ENCODE measurements at places on chromosomes 1 and 21.

GRCh38 chr1:42746436-42747105 is 6.5 kb upstream of the CLDN19 start:
- DNase-seq, result no peak
- no peaks in the 10 kb centered on the region for H3K4me1 ChIP-seq

DNA sequence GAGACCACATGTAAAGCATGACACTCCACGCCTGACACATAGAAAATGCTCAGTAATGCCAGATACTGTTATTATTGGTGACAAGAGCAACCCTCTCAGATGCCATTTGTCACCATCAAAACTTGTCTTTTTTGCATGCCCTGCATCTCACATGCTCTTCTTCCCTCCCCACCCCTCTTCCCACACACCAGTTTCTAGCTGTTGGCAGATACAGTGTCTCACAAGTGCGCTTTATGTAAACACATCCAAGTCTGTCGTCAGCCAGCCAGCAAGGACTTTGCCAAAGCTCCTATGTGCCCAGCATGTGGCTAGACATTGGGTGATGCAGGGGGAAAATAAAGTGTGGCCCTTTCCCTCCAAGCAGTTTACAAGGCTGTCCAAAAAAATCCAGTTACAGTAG is 44.9 kb upstream of the EPHA8 start:
- no peak overlapping the region for H3K4me3 ChIP-seq
- no peak for DNase-seq
- H3K27me3 ChIP-seq, result no peaks in the 10 kb centered on the region
- H3K27ac ChIP-seq, result no peak overlapping the region
- H3K36me3 ChIP-seq, result no peaks in the 10 kb centered on the region

- DNase-seq, result no peak
- no peaks in the 10 kb centered on the region for H3K4me1 ChIP-seq
Measured at GRCh38 chr1:204959836-204960235, 83.2 kb upstream of the CNTN2 start.

DNA sequence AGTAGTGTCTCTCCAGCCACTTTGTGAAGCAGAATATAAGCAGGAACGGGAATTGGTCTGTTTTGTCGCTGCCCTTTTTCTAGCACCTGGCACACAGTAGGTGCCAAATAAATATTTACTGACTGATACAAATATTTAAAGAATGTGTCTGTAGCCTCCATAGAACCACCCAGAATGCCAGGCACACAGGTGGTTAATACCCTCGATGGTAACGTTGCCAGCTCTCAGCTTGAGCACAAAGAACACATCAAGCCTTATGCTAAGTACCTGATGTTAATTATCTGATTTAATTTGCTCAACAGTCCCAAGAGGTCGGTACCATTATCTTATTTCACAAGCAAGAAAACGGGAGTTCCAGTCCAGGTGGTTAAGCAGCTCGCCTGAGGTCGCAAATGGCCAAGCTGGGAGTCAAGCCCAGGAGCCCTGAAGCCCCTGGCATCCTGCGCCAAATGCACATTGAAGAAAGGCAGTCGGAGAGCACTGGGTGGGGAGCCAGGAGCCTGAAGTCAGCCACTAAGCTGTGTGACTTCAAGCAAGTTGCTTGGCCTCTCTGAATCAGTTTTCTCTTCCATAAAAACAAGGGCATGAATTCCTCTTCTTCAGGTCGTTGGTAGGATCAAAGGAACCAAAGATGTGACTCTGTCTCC is 26.4 kb downstream of the HSPG2 start:
- peaks cover 74% of the 10 kb centered on the region for H3K4me1 ChIP-seq
- no peak for DNase-seq
- peak overlapping the region; percentile 93 for H3K27ac ChIP-seq
- no peak overlapping the region for H3K4me3 ChIP-seq
- H3K27me3 ChIP-seq, result no peaks in the 10 kb centered on the region
- H3K36me3 ChIP-seq, result no peaks in the 10 kb centered on the region

GRCh38 chr1:108009603-108010195 is 44.7 kb upstream of the VAV3 start:
- H3K4me1 ChIP-seq, result no peaks in the 10 kb centered on the region
- no peak for DNase-seq
- no peak overlapping the region for H3K27ac ChIP-seq
- H3K4me3 ChIP-seq, result no peak overlapping the region
- H3K27me3 ChIP-seq, result no peaks in the 10 kb centered on the region

DNA sequence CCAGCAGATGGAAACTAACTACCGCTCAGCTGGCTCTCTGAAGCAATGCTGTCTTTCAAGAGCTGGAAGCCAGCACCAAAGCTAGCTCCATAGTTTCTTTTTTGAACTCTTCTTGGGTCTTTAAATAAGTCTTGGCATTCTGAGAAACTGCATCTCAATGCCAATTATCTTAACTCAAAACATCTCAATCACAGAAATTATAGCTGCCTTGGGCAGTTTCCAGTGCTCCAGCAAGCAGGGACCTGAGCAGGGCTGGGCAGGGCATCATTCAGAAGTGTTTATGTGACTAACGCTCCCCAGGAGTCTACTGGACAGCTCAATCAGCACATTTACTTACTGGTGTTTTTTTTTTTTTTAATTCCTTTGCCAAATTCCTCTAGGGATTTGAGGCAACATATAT is 18.3 kb upstream of the PADI4 start:
- DNase-seq, result no peak
- no peaks in the 10 kb centered on the region for H3K4me1 ChIP-seq
- no peak overlapping the region for H3K4me3 ChIP-seq

DNA sequence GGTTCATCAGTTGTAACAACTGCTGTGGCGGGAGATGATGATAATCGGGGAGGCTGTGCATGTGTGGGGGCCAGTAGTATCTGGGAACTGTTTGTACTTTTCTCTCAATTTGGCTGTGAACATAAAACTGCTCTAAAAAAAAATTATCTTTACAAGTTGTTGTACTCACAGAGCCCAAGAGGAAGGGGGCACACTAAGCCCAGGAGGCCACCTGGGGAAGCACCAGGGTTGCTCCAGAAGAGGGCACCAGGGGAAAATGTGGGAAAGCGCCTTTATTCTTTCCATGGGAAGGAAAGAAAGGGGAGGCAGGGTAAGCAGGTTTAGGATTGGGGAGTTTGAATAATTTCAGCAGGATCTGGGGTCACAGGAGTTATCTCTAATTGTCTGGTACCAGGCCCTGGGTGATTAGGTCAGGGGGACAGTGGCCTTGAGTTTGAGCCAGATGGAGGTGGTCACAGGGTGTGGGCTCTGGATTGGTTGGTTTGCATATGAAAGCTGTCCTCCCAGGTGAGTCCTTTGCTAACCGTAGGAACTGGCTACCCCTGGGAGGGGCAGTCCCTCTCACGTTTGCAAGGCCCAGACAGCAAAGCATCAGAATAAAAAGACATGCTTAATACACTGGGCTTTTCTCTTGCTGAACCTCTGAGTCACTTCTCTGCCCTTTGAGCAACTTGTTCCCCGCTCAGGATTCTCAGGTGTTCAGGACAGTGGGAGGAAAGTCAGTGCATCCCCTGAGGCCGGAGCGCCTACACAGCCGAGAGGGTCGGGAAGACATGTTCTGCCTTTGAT is 11.2 kb downstream of the MYOC start:
- peaks cover 7% of the 10 kb centered on the region for H3K4me1 ChIP-seq
- no peaks in the 10 kb centered on the region for H3K36me3 ChIP-seq
- H3K27me3 ChIP-seq, result no peaks in the 10 kb centered on the region

DNA sequence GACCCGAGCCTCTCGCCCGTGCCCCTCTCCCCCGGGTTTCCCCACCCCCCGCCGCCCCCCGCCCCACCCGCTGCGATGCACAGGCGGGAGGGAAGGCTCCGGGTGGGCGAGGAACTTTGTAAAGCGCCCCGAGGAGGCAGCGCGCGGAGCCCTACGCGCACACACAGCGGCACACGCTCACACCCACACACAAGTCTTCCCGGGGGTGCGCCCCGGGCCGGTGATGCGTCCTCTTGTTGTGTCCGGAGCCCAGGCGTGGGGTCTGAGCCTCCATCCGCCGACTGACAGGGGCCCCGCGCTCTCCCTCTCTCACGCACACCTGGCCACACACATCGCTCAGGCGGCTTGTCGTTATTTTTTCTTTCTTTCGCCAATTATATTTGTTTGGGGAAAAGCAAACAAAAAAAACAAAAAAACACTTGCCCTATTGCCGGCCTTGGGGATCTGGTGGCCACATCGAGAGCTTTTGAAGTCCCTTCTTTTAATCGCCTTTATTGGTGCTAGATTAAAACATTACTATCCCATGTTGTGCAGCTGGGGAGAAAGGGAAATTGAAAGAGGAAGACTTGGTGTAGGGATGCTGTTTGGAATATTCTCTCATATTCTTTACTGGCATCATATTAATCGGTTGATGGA is 770 bp downstream of the NTNG1 start:
- DNase-seq, result no peak
- no peaks in the 10 kb centered on the region for H3K27me3 ChIP-seq
- no peak overlapping the region for H3K27ac ChIP-seq
- H3K36me3 ChIP-seq, result no peaks in the 10 kb centered on the region
- H3K4me3 ChIP-seq, result peak overlapping the region; percentile 61
- no peaks in the 10 kb centered on the region for H3K4me1 ChIP-seq

GRCh38 chr1:67484492-67484891 is 54.3 kb upstream of the SERBP1 start:
- no peak overlapping the region for H3K4me3 ChIP-seq
- H3K4me1 ChIP-seq, result no peaks in the 10 kb centered on the region
- no peaks in the 10 kb centered on the region for H3K36me3 ChIP-seq
- no peak for DNase-seq
- no peaks in the 10 kb centered on the region for H3K27me3 ChIP-seq

GRCh38 chr1:203667616-203668015 is 41.0 kb downstream of the ATP2B4 start:
- no peaks in the 10 kb centered on the region for H3K27me3 ChIP-seq
- no peak overlapping the region for H3K4me3 ChIP-seq
- H3K36me3 ChIP-seq, result no peaks in the 10 kb centered on the region
- H3K4me1 ChIP-seq, result peaks cover 44% of the 10 kb centered on the region
- peak; percentile 84 for DNase-seq
- H3K27ac ChIP-seq, result peak overlapping the region; percentile 94

DNA sequence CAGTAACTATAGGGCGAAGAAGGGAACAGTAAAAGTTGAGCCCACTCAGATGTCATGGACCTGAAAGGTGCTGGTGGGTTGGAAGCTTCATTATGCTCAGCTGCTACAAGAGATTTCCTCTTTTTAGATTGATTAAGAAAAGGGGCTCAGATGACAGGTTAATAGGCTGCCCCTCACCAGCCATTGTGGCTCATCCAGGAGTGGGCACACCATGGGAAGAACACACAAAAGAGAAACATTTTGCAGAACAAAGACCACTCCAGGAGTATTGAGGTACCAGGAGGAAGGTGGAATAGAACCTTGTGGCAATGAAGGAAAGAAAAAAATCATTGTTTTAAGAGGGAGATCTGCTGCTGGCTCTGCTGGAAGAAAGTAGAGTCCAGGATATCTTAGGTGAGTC is 205.5 kb downstream of the RYR2 start:
- no peaks in the 10 kb centered on the region for H3K27me3 ChIP-seq
- no peaks in the 10 kb centered on the region for H3K36me3 ChIP-seq

GRCh38 chr1:205072881-205073280 is 11.4 kb downstream of the TMEM81 start:
- no peaks in the 10 kb centered on the region for H3K27me3 ChIP-seq
- H3K27ac ChIP-seq, result no peak overlapping the region
- DNase-seq, result no peak
- no peaks in the 10 kb centered on the region for H3K36me3 ChIP-seq

DNA sequence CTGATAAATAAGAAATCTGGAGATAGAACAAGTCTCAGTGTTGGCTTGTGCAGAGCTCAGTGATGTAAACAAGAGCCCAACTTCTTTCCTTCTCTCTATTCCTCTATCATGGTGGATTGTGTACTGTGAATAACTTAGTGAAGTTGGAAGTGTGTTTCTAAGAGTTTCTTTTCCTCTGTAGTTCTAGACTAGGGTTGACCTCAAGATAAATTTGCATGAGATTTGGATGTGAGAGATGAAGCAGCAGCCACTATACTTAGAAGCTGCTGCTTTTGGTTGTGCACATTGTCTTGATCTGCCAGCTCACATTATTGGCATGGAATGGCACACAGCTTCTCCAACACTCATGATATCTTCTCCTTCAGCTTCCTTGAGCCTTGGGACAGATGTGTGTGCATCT is 198.9 kb upstream of the ZP4 start:
- no peaks in the 10 kb centered on the region for H3K27me3 ChIP-seq
- H3K4me3 ChIP-seq, result no peak overlapping the region
- no peaks in the 10 kb centered on the region for H3K36me3 ChIP-seq
- no peaks in the 10 kb centered on the region for H3K4me1 ChIP-seq
- DNase-seq, result no peak
- no peak overlapping the region for H3K27ac ChIP-seq

DNA sequence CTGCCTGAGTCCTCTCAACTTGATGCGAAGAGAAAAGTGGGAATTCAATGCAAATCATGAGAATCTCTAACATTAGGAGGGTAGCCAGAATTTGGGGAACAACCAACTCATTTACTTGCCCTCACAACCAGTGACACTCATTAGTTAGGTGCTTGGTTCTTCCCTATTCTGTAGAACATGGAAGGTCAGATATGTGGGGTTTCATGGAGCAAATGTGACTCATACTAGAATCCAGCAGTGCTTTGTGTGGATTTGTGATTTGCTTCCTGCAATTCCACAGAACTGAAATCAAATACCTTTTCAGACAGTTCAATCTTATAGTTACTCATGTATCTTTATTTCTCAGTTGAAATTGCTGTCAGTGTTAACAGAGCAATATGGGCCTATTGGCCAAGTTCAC is 6.9 kb upstream of the ETV3 start:
- H3K27ac ChIP-seq, result no peak overlapping the region
- no peaks in the 10 kb centered on the region for H3K36me3 ChIP-seq
- H3K27me3 ChIP-seq, result no peaks in the 10 kb centered on the region
- no peak overlapping the region for H3K4me3 ChIP-seq
- no peak for DNase-seq
- no peaks in the 10 kb centered on the region for H3K4me1 ChIP-seq

DNA sequence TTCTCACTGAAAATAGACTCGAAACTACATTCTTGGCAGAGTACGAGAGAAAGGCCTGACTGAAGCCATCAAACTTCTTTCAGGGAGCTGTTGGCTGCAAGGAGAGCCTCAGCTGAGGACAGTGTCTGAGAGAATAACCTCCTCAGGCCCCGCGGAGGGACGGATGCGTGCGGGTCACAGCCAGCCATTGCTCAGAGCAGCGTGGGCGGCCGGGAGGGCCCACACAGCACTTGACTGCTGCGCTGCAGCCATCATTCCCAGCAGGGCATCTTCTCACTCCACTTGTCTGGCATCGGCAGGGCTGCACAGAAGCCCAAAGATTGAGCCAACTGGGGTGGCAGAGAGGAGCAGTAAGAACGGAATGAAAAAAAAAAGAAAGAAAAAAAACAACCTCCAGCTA is 113.5 kb downstream of the XCL2 start:
- H3K4me3 ChIP-seq, result no peak overlapping the region
- no peaks in the 10 kb centered on the region for H3K27me3 ChIP-seq
- H3K27ac ChIP-seq, result peak overlapping the region; percentile 85
- peak; percentile 48 for DNase-seq
- H3K36me3 ChIP-seq, result no peaks in the 10 kb centered on the region

DNA sequence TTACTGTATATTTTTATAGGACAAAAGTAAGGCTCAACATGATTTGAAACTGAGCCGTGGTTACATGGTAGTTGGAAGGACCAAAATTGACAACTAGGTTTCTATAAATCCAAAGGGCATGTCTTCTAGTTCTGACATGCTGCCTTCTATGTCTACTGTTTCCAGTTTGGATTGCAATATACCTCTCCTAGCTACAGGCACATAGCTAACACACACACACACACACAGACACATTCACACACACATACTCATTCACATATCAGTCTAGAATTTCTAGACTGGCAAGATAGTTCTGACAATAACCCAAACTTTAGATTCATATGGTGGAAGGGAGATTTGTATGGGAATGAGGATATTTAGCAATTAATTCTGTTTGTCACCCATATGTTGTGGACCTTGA is 544.8 kb upstream of the CAMK1G start:
- H3K27me3 ChIP-seq, result no peaks in the 10 kb centered on the region
- no peak overlapping the region for H3K4me3 ChIP-seq
- no peaks in the 10 kb centered on the region for H3K36me3 ChIP-seq
- H3K27ac ChIP-seq, result no peak overlapping the region
- H3K4me1 ChIP-seq, result no peaks in the 10 kb centered on the region
- DNase-seq, result no peak
